ENCODE measurements at places on chromosomes 5 and 9.
A peak's percentile ranks its signal among the peaks of the same experiment; 100 is the strongest.

DNA sequence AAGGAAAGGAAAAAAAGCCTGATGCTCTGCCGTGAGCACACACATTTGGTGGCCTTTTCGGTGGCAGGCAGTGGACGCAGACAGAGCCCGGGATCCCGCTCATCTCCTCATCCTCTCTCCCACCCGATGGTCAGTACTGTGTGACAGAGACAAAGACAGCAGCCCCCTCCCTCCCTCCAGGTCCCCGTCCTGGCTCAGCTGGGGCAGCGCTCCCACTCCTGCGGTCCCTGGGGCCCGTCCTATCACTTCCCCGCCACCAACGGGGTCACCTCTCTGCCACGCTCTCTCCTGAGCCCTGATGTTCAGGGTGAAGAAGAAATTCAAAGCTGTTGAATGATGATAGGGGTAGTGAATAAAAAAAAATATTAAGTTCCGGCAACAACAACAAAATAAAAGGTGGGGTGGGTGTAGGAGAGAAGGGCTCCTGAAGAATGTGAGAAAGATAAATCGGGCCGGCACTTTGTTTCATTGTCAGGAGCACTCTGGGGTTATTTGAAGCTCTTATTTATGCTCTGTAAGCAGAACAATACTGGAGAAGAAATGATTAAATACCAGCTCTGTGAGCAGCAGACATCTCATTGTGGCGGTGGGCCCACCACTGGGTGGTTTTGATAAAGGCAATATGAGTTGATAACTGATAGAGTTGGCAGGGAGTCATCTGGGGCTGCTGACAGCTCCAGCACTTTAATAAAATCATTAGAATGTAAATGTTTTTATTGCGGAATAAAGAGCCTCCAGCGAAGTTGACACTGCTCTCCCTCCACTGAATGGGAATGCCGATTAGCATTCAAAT lies 417.7 kb downstream of the IRX1 start:
- DNase-seq, result no peak

- no peak for DNase-seq
These were observed 70.5 kb upstream of the GFPT2 start for GRCh38 chr5:180423598-180423997.

GRCh38 chr5:81842795-81843398 lies 92.0 kb upstream of the SSBP2 start:
- DNase-seq, result no peak

- no peak for DNase-seq
These were observed 237.8 kb upstream of the GAS1 start for GRCh38 chr9:87184956-87185642.

GRCh38 chr5:3202570-3202969 lies 393.1 kb upstream of the IRX1 start:
- DNase-seq, result no peak

DNA sequence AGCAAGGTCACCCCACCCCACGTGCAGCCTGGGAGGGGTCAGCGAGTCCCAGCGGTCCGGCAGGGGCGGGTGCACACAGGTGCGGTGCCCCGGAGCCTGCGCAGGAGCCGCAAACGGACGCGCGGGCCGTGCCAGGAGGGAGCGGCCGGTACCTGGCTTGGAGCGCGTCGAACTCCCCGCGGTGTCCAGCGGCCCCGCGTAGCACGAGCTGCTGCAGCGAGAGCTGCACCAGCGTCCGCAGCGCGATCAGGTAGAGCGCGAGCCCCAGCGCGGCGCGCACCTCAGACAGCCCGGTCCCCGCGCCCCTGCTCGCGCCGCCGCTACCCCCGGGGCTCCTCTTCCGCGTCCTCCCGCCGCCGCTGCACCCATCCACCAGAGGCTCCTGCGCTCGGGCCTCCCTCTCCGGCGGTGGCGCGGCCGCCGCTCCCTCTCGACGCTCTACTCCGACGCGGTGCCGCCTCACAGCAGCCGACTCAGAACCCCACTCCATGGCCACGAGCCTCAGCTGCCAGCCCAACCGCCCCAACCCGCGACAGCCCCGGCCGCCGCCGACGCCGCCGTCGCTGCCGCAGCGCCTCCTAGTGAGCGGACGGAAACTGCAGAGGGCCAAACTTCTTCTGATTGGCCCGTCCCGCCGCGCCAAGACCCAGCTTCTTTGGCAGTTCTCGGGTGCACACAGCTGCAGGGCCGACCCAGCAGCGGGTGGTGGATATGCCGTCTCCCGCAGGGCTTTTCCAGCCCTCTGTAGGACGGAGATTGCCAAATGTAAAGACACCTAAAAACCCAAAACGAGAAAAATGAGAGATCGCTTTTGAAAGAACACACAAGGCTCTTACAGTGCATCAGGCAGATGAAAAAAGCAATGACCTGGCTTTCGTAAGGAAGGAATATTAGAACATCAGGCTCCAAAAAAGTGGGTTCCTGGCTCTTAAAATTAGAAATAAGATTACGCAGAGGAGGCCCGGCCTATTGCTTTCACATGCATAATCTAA lies at the start of gene ERMP1:
ERMP1 (minus strand) TSS at position 580 of the 992 bp plus-strand sequence; CDS start at position 490, 90 bp downstream.
- DNase-seq, result peak; percentile 71

DNA sequence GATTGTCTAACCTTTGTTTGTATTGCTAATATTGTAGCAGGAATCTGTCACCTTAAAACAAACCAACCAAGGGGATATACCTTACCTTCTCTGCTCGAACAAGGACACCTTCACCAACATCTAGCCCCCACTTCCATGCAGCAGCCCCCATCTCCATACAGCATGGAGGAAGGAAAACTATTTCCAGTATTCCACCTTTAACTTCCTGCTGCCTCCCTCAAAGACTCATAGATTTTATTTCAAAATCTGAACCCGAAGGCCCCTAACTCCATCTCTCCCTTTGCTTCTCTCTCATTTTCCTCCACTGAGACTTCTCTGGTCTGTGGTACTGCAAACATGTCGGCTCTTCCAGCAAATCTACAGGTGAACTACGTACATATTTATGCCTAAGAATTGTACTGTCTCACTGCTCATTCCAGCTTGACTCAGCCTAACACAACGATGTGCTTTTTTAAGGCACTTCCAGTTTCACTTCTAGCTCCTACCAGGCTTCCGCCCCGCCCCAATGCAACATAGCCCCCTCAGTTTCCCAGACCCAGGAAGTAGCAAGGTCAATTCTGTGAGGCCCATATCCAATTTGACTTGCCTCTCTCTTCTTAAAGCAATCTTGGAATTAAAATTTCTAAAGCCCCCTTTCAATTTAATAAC lies 70.7 kb upstream of the RNF38 start:
- DNase-seq, result no peak

DNA sequence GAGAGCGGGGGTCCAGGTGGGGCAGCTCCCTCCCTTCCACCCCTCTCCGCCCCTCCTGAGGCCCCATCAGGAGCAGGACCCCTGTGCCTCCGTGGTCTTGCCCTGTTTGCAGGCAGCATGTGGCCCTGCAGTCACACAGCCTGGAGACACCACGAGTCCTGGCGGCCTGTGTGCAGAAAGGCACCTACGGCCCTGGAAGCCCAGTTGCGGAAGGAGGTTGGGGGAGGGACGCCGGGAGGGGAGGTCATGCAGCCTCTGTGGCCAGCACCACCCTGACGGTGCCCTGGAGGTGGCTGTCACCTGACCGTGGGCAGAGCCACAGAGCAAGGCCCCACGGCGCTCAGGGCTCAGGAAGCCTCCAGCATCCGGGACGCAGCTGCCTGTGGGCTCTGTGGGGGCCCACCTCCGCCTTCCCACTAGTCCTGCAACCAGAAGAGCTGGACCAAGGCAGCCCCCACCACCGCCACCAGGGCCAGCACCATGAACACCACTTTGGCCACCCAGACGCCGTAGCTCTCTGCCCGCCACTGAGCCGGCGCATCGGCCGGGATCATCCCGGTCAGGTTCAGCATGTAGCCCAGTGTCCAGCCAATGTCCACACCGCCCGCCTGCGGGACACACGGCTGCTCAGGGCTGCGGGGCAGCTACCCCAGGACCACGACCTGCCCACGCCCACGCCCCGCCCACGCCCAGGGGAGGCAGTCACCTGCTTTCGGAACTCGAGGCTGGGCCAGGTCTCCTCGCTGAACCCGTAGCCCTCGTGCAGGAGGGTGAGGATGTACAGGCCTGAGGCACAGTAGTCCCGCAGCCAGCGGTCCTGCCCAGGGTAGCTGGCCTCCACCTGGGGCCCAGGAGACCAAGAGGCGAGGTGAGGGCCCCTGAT lies 6.4 kb downstream of the ENTPD8 start:
- DNase-seq, result no peak

GRCh38 chr9:112665347-112665746 lies 52.6 kb downstream of the INIP start:
- DNase-seq, result no peak

DNA sequence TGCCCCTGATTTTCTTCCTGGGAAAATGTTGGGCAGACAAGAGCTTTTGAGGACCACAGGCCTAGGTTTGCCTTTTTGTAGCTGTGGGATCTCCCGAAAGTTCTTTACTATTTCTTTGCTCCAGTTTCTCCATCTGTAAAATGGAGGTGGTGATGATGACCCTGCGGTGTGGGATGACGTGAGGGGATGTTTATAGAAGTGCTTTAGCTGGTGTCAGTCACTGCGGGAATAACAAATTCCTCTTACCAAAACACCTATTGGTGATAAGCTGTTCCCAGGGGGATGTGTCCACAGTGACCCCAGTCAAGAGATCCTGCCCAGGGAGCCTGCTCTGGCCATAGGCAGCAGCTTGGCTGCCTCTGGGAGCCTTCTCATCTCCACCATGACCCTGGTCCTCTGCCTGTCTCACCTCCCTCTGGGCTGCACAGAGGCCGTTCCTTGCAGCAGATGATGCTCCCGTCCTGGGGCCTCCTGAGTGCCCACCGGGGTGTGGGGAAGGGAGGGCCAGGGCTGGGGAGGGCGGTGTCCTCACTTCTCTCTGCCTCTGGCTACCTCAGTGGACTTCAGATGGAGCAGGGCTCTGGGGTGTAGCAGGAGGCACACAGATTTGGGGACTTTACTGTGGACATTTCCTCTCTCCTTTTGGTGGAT lies 77.2 kb downstream of the COL15A1 start:
- no peak for DNase-seq

GRCh38 chr5:175517824-175518450 lies 39.6 kb downstream of the SFXN1 start:
- no peak for DNase-seq

DNA sequence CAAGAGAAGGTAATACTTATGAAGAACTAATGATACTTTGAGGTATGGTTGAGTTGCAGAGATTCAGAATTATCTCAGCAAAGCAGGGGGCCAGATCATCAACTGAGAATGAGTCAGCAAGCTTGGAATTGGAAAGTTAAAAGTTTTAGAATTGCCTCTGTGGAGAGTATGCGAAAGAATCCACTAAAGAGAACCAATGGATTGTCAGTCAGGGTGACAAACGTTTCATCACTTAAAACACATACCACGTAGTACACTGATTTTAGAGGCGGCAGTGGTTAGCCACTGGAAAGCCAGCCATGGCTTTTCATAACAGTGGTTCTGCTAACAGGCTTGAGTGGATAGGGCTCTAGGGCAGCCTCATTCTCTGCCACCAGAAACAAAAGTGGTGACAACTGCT lies 30.7 kb downstream of the AOPEP start:
- no peak for DNase-seq

- DNase-seq, result no peak
These were observed 45.2 kb downstream of the UBE2QL1 start for GRCh38 chr5:6493681-6494454.

DNA sequence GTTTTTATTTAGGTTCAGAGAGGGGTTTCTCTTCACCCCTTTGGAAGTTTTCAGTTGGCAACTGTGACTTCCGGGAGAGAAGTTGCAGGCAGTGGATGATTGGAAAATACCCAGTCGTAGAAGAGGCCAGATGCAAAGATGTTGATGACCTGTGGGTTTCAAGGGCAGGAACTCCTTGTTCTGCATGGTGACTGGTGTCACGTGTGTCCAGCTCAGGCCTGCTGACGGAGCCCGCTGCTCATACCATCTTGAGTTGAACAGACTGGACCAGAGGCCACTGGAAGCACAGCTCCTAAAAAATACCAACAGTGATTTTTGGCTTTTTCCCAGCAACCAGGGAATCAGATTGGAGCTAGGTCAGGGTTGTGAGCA lies 243.9 kb upstream of the KLF4 start:
- no peak for DNase-seq

- no peak for DNase-seq
These were observed 93.4 kb downstream of the KCNIP1 start for GRCh38 chr5:170597109-170597751.

GRCh38 chr5:179132586-179133355 lies 72.6 kb downstream of the ZNF354C start:
- DNase-seq, result no peak

DNA sequence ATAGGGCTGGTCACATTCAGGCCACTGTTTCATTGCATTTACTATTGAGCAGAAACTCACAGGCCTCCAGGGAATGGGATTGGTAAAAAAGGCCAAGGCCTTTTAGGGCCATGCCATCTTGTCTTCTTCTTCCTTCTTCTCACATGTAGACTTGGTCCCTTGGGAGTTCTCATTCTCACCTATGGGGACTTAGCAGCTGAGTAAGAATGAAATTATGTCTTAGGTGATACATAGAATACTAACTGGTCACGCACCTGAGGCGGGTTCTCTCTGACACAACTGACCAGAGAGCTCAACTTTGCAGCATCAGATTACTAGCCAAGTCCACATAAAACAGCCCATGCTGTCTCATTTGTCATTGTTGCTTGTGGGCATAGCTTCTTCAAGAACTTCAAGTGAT lies 641.8 kb downstream of the EFNA5 start:
- no peak for DNase-seq

- DNase-seq, result peak; percentile 79
These were observed 1.1 kb downstream of the FEM1C start for GRCh38 chr5:115543365-115544042.

DNA sequence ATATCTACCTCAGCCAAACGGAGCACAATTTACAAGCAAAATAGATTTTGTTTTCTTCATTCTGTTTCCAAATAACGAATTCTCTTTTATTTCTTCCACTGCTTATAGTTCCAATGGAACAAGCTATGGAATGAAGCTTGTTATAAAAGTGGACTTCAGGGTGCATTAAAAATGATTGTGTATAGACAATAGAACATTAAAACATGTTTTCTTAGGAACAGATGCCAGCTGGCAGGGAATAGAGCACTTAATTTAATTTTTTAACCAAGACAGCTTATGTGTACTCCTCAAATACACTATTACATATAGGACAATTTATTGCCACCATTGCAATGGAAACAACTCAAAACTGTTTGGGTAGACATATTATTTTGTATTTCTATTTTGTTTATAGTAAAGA lies 860.1 kb upstream of the TYRP1 start:
- no peak for DNase-seq

DNA sequence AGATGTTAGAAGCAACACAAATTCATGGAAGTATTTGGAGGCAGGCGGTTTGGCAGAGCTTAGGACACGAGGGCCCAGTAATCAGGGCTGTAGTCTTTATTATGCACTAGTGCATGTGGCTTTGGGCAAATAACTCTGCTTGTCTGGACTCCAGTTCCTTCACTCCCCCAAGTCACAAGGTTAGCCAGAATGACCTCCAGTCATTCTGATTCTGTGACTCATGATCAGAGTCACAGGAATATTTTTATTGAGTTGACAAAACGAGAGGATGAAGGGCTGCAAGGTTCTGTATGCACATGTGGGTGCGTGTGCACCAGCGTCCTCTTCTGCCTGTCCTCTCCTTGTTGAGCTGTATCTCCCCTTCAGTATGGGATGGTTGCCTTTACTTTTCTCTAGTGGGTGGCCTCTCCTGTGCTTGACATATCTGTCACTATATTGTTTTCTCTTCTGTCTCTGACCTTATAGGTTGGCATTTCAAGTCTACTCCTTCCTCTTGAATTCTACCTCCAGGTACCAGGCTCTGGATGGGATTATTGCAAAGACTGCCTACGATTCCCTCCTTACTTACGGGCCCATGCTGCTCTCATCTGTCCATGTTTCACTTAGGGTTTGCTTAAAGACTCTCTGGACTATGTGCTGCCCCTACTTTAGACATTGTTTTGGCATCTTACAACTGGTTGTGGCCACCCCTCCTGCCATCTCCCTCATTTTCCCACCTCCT lies 94.6 kb downstream of the KDM4C start:
- DNase-seq, result peak; percentile 30

- no peak for DNase-seq
These were observed 544.1 kb downstream of the RAB3C start for GRCh38 chr5:59126708-59127573.
